ENCODE measurements at places on chromosomes 7 and 10. TPM values are rescaled to one million over a fixed set of nuclear protein-coding genes. Genes with fewer than 3 reads are reported as not detected.

Gene CYP26C1
- total RNA-seq: 0.10 TPM

Gene SLC13A1
- not detected for total RNA-seq

Gene ZNF33A
- 48.8 TPM for total RNA-seq

Gene ZNF853
- 9.4 TPM for total RNA-seq

Gene CDCA7L
- total RNA-seq: 12.0 TPM

Gene HOXA9
- 7.4 TPM for total RNA-seq

Gene CALML5
- total RNA-seq: not detected

Gene PDE6C
- total RNA-seq: not detected

Gene ZNF425
- 3.0 TPM for total RNA-seq

Gene HEPACAM2
- total RNA-seq: not detected
